ENCODE measurements at places on chromosomes 6 and 20.

- no peak for DNase-seq
These were observed 490.2 kb upstream of the SULF2 start for GRCh38 chr20:48275286-48276020.

- no peak for DNase-seq
These were observed 59.8 kb downstream of the SOD2 start for GRCh38 chr6:159633196-159633595.

DNA sequence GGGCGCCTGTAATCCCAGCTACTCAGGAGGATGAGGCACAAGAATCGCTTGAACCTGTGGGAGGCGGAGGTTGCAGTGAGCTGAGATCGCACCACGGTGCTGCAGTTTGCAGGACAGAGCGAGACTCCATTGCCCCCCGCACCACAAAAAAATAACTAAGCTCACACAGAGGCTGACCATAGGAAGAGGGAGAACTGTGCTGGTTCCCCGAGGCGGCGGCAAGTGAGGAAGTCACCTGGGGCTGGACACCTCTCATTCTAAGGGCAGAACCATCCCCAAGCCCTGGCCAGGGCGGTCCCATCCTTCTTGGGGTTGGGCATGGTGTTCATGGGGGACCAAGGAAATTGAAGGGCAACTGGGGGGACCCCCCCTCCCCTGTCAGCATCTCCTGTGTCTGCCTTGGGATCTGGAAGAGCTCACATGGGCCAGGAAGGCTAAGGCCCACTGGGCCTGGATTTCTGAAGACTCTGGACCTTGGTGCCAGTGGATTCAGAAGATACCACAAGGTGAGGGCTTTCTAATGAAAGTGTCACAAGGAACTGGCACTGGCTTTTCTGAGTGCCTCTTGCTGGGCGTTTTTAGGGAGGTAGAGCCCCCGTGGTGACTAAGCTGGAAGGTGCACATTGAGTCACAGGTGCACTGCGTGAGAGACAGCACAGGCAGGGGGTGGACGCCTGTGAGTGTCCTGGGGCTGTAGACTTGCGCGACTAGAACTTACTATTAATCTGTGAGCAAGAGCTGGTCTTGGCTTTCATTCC lies 11.5 kb downstream of the IRF4 start:
- DNase-seq: no peak

DNA sequence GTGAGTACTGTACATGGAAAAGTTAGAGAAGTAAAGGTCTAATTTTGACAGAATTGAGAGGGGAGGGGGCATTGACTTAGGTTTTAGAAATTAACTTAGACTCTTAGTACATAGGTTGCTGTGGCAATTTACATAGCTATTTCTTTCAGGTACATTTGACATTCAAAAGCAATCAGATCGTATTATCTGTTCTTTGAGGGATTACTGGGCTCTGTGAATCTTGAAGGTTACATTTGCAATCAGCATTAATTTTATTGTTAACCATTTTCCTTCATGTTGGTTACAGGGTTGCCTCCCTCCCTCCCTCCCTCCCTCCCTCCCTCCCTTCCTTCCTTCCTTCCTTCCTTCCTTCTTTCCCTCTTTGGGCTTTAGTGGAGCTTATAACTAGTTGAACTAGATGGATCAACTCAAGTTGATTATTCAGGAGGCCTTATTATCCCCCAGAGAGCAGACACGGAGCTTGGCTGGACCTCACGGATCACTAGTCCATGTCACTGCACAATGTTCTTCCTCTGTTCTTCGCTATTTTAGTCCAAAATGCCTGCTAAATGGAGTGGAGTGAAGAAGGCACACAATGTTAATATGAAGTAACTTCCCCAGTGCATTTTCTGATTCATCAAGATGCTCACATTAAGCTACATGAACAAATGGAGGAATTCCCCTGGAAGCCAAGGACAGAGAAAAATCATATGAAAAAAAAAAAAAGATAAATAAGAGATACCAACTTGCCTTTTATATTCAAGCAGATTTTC lies 87.8 kb downstream of the PLCB4 start:
- no peak for DNase-seq

All from activated T-helper 1 cell treated with anti-CD3 and anti-CD28 coated beads, Interleukin-12 subunit alpha, Interleukin-12 subunit beta, Interleukin-2, Interleukin-4 antibody, amounts not matched to agents 30 ng/mL and 10 ng/mL and 1 ng/mL, durations not matched to agents 14 hours and 24 hours and 36 hours (primary cell).